Fibroblast of skin of right biceps (primary cell): ENCODE measurements at places on chromosomes 16 and 17.

DNA sequence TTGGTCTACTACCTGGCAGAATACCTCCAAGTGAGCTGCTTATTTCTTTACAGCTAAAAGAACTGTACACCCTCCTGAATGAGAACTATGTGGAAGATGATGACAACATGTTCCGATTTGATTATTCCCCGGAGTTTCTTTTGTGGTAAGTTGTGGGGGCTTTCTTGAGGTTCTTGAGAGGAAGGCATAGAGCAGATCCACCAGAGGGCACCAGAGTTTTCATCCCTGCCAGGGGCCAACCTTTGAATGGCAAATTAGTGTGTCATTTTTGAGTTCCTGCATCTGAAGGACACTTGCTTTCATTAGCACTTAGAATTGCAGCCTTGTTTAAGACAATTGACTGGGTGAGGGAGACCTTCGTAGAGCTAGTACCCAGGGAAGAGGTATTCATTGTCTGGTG is 35.0 kb downstream of the NMT1 start:
- peak; percentile 38 for DNase-seq

DNA sequence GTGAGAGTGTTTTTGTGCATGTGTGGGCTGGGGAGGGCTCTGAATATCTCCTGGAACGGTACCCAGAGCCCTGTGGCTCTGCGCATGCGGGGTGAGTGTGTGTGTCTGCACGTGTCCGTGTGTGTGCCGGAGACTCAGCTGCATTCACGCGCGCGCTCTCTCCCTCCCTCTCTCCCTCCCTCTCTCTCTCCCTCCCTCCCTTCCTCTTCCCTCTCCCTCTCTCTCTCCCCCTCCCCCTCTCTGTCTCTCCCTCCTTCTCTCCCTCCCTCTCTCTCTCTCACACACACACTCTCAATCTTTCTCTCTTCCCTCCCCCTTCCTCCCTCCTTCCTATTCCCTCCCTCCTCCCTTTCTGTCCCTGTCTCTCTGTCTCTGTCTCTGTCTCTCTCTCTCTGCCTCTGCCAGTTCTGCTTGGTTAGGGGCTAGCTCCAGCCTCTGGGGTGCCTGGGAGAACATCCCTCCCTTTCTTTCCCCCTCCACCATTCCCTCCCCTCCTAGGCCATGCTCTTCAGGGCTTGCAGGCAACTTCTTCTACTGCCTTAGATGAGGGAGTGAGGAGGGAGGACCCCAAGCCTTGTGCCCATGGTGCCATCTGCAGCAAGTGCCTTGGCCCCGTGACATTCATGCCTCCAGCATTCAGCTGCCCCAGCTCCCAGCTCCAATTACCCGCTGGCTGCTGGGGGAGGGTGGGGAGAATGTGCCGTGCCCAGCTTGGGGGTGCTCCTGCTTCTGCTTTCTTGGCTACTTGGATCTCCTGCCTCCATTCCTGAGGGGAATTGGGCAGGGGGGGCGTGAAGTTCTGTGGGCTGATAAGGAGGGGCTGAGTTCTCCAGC is 6.4 kb downstream of the THRA start:
- DNase-seq = peak; percentile 87

GRCh38 chr17:41647940-41648410 is 23.6 kb upstream of the KRT17 start:
- DNase-seq = peak; percentile 72

DNA sequence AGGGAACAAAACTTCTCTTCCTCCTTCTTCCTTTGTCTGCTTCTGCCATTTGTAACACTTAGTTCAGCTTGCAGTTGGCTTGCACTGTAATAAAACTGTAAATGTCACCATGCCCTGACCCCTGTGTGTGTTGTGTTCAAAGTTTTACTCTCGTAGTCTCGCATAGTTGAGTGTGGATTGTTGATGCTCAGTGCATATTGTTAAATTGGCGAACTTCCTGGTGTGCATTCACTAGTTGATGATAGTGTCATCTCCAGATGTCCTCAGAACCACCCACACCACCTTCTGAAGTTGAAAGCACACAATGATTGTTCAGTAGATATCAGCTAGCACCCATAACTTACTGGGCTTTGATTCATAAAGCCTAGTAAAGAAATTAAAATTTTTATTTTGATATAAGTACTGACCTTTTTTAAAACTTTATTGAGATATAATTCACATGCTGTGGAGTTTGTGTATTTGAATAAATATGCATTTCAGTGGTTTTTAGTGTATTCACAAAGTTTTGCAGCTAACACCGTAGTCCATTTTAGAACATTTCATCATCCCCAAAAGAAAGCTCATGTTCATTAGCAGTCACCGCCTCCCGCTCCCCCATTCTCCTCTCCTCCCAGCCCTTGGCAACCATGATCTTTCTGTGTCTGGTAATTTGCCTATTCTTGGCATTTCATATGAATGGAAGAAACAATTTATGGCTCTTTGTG is 25.0 kb downstream of the USP10 start:
- DNase-seq = no peak

GRCh38 chr17:77721846-77722160 is 236.7 kb upstream of the TNRC6C start:
- DNase-seq = no peak
